ENCODE measurements at places on chromosomes 12 and 14.

GRCh38 chr12:65232476-65233077, 45.9 kb upstream of the MSRB3 start:
- DNase-seq = no peak

- DNase-seq = no peak
Observed at GRCh38 chr14:60220084-60220483, 28.9 kb upstream of the PPM1A start.

GRCh38 chr12:30862486-30862885, 64.1 kb upstream of the TSPAN11 start:
- no peak for DNase-seq

DNA sequence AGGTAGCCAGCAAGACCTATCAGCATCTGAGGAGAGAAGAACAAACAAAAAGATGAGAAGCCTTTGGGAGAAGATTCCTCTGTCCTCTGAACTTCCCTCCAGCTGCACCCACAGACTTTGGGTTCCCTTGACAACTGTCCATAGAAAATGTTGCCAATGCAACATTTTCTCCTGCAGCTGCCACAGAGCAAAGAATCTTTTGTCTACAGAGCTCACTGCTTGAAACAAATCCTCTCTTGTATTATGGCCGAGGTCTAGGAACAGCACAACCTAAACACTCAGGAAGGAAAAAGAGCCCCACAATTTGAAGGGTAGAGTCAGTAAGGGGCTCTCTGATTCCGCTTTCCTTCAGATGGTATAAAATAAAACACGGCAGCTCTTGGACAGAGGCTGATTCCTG, 14.3 kb downstream of the POMT2 start:
- DNase-seq = no peak

Measured in posterior cingulate gyrus (tissue), 11 donors.